ENCODE measurements at places on chromosomes 5 and 9.

GRCh38 chr9:36862206-36863145 lies 171.6 kb downstream of the PAX5 start:
- peak; percentile 35 for DNase-seq

GRCh38 chr5:150107909-150108447 lies 21.6 kb upstream of the CSF1R start:
- DNase-seq = no peak

DNA sequence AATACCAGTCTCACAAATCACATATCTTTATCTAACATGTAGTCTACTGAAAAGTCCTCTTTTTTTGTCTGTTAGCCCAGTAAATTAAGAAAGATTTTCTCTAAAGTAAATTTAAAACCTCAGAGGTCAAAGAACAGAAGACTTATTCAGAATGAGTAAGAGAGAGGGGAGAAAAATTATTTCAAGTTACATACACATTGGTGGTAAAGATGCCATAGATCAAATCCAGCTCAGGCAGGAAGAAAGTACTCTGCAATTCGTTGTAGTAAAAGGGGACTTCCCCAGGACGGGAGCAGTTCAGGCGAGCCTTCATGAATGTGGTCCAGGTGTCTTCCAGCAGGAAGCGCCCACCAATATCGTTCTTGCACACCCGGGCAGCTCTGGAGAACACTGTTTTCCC lies 344.1 kb downstream of the SEMA5A start:
- no peak for DNase-seq

GRCh38 chr5:135996611-135997010 lies 32.2 kb upstream of the TGFBI start:
- DNase-seq = no peak

DNA sequence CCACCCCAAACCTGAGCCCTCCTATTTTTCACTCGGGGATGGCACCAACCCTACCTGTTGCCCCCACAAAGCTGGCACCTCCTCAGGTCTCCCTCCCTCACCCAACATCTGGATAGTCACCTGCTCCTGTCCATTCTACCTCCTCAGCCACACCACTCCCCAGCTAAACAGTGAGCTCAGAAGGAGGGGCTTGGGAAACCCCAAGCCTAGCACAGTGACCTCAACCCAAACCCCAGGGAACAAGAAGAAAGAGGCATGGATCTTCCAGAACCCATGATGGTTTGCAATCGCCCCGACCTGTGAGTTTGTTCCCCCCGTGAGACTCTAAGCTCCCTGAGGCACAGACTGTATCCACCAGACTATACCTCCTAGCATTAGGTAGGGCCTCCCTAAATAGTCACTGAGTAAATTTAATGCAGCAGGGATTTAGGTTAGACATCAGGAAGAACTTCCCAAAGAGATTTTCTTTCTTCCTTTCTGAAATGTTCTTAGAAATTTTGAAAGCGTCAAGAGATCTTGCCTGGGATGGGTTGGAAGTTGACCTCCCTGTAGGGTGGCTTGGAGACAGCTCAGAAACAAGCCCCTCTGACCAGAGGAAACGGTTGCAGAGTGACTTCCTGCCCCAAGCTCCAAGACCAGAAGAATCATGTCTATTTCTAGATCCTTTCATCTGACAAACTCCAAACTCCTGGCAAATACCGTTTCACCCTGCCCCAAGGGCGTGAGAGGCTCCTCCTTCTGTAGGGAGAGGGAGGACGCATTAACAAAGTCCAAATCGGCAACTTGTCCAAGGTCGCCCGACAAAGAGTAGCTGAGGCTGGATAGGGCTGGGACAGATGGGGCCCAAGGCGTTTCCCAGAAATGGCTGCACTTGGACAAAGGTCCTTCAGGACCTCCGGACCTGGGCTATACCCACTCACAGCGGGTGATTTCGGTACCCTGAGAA lies 4.1 kb downstream of the FIBCD1 start:
- no peak for DNase-seq

All from C1 segment of cervical spinal cord (tissue), 14 donors.